ENCODE measurements at places on chromosomes 6 and 20.

- DNase-seq, result no peak
Measured at GRCh38 chr20:64143018-64143801, 21.0 kb upstream of the MYT1 start.

GRCh38 chr6:147438758-147439528, 69.5 kb upstream of the SAMD5 start:
- no peak for DNase-seq

GRCh38 chr6:32852018-32852843, 1.3 kb downstream of the TAP1 start:
- DNase-seq, result no peak

- peak; percentile 97 for DNase-seq
Measured at GRCh38 chr20:20734475-20734948, 22.1 kb upstream of the RALGAPA2 start.

- DNase-seq, result peak; percentile 66
Measured at GRCh38 chr6:136113736-136114173, 136.4 kb downstream of the MTFR2 start.

- DNase-seq, result no peak
Measured at GRCh38 chr6:87375315-87375714, 30.7 kb downstream of the C6orf163 start.

GRCh38 chr6:40755749-40756452, 168.7 kb upstream of the LRFN2 start:
- no peak for DNase-seq

GRCh38 chr20:44969300-44969894, 3.1 kb downstream of the STK4 start:
- no peak for DNase-seq

DNA sequence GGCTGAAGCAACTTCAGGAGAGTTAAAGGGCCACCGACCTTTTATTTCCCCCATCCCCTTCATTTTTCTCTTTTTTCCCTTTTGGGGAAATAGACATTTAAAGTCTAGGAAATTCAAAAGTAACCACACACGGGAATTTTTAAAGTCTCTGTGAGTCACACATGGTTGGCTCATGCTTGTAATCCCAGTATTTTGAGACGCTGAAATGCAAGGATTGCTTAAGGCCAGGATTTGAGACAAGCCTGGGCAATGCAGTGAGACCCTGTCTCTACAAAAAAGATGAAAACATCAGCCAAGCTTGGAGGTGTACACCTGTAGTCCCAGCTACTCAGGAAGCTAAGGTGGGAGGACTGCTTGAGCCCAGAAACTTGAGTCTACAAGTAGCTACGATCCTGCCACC, 34.2 kb downstream of the KATNA1 start:
- DNase-seq, result no peak

GRCh38 chr6:107080036-107080435, 35.3 kb downstream of the BEND3 start:
- no peak for DNase-seq

GRCh38 chr6:30547454-30547853, 8.8 kb downstream of the GNL1 start:
- no peak for DNase-seq

- DNase-seq, result no peak
Measured at GRCh38 chr20:46268131-46268614, 40.1 kb downstream of the CDH22 start.

DNA sequence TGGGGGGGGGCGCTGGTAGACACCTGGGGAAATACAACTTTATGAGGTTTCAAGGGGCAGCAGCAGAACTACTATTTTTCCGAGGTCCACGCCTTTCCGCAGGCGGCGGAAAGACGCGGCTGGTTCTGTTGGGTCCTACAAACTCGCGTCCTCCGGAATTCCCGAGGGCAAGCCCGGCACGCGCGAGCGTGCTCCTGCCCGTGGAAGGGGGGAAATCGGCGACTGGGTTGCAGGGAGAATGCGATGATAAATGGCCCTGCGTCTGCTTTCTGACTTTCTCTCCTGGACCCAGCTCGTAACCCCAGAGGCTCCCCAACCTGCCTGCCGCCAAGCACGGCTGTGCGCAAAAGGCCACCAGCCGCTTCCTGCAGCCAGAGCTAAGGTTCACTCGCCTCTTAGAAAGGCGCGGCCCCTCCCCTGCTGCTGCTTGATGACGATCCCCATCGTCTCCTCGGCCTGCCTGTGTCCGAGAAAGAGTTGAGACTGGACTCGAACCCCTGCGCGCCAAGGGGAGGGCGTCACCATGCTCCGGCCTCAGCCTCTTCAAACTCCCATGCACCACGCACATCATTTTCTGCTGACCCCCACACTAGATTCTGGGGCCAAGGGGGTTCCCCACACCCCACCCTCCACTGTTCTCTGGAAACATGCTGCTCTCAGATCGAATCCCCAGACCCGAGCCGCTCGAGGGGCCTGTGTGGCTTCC, 6.7 kb downstream of the FOXA2 start:
- no peak for DNase-seq

- DNase-seq, result peak; percentile 44
Measured at GRCh38 chr6:142705054-142705453, 239.9 kb downstream of the HIVEP2 start.

DNA sequence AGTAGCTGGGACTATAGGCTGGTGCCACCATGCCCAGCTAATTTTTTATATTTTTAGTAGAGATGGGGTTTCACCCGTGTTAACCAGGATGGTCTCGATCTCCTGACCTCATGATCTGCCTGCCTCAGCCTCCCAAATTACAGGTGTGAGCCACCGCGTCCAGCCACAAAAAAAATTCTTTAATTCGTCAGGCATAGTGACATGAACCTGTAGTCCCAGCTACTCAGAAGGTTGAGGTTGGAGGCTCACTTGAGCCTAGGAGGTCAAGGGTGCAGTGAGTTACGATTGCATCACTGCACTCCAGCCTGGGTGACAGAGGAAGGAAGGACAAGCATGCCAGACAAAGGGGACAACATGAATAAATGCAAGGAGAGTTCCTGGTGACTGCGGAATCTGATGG, 19.5 kb upstream of the ASXL1 start:
- no peak for DNase-seq
